Pulmonary artery endothelial cell (primary cell): ENCODE measurements at places on chromosomes 12 and 14. TPM values are rescaled to one million over a fixed set of nuclear protein-coding genes. Genes with fewer than 3 reads are reported as not detected.

- DNase-seq, result no peak
These were observed 119.4 kb downstream of the SRGAP1 start for GRCh38 chr12:63963868-63964267.

- DNase-seq, result no peak
These were observed 201.9 kb downstream of the PHETA1 start for GRCh38 chr12:111166779-111167540.

Gene POU6F1
- total RNA-seq, result 1.3 and 1.9 TPM in 2 replicates

DNA sequence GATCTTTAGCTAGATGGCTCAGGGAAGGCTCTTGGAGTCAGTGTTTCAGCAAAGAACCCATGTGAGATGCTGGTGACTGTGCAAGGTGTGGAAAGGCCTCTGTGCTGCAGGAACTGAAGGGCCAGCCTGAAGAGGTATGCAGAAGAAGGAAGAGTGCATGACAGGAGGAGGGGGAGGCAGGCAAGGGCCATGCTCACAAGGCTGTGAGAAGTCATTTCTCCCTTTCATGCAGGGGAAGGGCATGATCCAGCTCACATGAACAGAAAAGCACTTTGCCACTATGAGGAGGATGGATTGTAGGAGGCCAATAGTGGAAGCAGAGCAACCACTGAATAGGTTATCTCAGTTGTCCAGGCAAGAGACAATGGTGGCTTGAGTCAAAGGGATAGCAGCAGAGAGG is 83.7 kb downstream of the SSPN start:
- DNase-seq, result no peak

Gene CLEC9A
- total RNA-seq, result not detected in 2 replicates

Gene GAS2L3
- 23.6 and 33.4 TPM in 2 replicates for total RNA-seq

DNA sequence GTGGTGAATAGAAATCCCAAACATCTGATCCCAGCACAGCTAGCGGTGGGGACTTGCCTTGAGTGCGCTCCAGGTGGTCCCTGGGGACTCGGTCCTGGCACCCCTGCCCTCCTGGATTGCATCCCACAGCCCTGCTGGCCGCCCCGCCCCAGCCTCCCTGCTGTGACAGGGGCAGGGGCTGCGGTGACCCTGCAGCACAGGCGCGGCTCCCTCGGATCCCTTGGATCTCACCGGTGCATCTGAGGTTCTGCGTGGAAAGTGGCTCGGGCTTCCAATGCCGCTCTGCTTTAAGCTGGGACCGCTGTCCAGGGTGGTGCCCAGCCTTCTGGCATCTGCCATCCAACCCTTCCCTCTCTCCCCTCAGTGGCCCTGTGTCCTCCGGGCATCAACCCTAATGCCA is 16.0 kb downstream of the ANKRD9 start:
- no peak for DNase-seq

GRCh38 chr12:67067453-67068203 is 201.5 kb upstream of the CAND1 start:
- DNase-seq, result no peak

Gene TAS2R46
- total RNA-seq, result 1.3 and 1.6 TPM in 2 replicates

Gene MYO1A
- total RNA-seq, result under 0.01 TPM in 1 of 2 replicates, not detected in the other

DNA sequence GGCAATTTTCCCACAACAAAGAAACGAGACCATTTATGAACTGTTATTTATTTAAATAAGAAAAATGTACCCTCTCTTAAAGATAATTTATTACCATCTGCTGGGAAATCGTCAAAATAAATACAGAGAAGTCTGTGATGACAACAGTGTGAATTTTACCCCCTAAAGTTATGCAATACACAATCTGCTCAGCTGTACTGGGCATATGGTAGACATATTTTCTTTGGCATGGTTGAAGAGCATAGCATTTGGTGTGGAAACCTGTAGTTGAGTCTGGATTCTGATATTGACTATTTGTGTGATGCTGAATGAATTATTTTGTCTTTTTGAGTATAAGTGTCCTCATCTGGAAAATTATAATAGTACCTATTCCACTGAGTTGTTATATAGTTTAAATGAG is 60.0 kb downstream of the CFAP54 start:
- no peak for DNase-seq

Gene C12orf50
- total RNA-seq, result 0.07 TPM in 1 of 2 replicates, not detected in the other

- no peak for DNase-seq
These were observed 199.4 kb upstream of the RTL1 start for GRCh38 chr14:101102875-101103274.

Gene KRT72
- total RNA-seq, result not detected in 2 replicates

DNA sequence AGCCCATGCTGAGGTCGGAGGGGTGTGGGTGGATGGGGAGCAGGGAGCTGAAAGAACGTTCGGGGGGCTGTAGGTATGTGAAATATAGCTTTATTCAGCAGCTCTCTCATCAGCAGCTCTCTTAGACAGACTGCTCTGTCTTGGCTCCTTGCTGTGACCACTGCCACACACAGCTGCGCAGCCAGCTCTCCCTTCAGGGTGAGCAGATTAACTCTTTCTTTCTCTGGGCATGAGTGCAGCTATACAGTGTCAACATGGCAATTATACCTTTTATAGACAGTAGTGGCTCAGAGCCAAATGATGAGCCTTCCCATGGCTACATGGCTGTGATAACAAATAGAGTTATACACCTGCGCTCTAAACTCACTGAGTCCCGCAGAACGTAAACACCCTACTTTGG is 137.7 kb upstream of the NEDD1 start:
- no peak for DNase-seq

DNA sequence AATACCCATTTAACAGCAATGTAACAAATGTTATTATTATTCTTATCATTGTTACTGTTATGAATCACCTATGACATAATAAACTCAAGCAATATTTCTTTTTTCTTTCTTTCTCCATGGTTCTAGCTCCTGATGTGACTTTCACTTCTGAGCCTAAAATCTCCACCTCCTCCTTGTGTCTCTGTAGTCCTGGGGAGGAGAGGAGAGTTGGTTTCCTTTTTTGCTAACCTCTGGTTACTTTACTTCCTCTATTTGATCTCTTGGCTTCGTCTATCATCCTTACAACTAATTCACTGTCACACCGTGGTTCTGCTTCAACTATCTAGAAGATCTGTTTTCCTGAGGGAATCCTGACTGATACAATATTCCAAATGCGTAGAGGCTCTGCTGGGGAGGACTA is 456.6 kb downstream of the VRK1 start:
- DNase-seq, result no peak

DNA sequence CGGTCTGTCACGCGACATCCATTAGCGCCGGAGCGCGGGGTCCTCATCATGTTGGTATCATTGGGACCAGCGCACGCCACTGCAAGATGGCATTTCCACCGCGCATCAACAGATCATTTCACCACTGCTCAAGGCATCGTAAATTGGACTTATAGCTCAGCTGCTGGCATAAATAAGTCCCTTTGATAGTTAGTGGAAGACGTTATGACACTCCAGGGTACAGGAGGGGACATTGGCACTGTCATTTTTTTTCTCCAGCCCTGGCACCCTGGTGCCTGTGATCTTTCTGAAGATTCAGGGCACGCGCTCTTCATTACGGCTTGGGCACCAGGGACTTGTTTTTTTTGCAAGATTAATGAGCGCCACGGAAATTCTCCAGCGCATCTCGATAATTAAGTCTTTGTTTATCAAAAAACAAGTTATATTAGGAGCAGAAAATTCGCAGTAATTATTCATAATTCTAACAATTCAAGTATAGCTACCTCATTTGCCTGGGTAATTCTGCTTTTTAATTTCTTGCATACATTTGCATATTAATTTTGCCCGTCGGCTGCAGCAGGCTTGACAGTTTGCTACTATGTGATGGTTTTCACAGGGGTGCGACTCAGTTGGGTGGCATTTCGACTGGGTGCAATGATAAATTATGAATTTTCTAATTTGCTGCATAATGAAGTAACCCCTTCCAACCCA is 167.7 kb downstream of the VRK1 start:
- DNase-seq, result no peak

DNA sequence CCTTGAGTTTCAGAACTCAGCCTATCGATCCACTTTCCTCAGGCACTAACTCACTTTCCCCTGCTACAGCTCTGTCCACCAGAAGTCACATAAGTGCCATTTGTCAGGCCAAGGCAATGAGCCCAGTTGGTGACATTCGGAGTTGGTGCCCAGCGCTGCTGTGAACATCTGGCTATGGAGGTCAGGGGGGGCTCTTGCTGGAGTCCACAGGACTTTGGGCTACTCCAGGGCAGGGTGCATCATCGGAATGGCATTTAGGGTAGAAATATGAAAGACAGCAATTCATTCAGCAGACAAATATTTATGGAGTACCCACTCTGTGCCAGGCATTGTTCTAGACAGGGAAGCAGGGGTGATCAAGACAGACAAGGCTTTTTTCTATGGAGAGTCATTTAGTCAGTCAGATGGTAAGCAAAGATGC is 1.5 kb upstream of the PPP1CC start:
- DNase-seq, result no peak

- no peak for DNase-seq
These were observed 52.5 kb downstream of the RNF34 start for GRCh38 chr12:121452340-121452984.

GRCh38 chr14:70972107-70972976 is 65.1 kb downstream of the PCNX1 start:
- DNase-seq, result peak; percentile 67

DNA sequence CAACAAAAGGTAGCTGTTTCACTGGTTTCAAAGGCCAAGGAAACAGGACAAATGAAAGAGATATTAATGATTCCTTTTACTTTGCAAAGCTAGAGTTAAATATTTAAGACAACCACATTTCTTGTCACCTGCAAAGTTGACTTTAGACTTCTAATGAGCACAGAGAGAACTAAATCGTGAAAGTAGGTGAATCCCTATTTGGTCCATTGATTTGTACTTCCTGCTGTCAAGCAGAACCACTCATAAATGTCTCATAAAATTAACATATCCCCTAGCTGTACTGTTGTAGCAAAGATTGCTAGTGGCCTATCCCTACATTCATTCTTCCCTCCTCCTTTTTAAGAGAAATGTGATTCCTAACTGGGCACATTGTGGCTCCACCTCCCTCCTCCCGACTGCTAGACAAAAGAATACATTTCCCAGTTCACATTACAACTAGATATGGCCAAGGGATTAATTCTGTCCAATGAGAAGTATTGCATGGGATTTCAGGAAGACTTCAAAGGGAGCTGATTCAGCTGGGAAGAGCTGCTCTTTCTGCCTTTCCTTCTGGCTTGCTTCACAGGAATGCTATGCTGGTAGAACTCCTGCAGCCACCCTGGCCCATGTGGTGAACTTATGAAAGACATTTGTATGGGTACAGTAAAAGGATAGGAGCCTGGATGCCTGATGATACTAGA is 227.5 kb upstream of the ABCD2 start:
- DNase-seq, result no peak

Gene BATF
- 1.1 and 1.4 TPM in 2 replicates for total RNA-seq

Gene SPSB2
- total RNA-seq, result 3.1 and 5.8 TPM in 2 replicates

Gene SCFD1
- 63.8 and 66.4 TPM in 2 replicates for total RNA-seq

DNA sequence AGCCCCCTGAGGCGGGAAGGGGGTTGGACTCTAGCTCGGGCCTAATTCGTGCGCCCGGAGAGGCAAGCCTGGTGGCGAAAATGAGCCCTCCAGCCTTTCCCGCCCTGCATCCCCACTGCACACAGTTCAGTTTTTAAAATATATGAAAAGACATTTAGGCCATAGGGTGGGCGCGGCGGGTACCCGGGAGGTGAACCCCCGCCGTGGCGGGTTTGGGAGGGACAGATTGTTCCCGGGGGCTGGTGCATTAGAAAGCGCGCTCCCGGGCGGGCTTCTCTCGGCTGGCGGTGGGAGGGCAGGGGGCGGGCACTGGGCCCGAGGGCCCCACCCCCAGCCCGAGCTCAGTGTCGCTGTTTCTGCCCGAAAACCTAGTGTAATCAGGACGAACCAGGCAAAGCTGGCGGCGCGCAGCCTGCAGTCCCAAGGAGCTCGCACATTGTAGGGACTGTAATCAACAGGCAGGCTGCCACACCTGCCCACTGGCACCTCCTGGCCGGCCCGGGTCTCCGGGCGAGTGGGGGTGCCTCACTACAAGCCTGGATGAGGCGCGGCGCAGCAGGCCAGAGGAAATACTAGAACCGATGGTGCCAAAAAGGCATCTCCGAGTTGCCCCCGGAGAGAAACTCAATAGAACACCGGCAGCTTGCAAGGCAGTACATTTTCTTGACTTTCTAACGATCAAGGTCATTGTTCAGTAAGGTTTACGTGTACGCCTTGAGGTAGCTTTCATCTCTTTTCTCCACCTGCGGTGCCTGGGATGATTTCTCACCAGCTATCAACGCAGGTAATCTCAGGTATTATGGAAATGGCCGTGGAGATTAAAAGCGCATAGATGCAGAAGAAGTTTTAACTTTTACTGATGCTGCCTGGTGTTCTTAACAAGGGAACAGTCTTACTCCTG is 764 bp upstream of the SPTB start:
- no peak for DNase-seq

- no peak for DNase-seq
These were observed 37.9 kb upstream of the TMEM179 start for GRCh38 chr14:104642540-104642868.

DNA sequence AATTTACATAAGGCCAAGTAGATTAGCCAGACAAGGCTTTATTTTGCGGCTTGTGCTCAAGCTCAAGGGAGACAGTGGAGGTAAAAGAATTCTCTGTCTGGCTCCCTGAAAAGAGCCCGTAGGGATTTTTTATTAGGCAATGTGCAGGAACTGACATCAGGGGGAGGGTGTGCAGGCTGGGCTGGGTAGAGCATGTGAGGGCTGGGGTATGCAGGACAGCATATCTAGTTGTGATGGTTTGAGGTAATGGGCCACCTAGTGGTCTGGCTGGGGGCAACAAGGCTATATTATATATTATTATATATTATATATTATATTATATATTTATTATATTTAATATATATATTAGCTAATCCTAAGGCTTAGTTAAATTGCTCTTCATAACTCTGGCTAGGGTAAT is 102.1 kb downstream of the TMEM117 start:
- DNase-seq, result no peak

DNA sequence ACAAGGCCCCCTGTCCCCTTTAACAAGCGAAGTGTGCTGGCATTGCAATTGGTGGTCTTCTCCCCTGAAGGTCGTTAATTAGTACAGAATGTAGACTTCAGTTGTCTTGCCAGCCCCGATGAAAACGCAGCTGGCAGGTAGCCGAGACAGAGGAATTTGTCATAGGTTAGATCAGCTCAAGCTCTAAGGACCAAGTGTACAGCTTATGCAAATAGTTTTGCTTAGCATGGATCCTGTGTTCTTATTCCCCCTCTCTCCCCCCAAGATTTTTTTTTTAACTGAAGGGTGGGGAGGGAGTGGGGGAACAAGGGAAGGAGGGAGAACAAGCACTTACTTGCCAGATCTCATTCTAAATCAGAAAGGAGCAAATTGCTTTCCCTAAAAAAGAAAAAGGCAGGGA is 58.6 kb upstream of the PARP11 start:
- no peak for DNase-seq
